Mesendoderm (in vitro differentiated cells): ENCODE measurements at places on chromosomes 6 and 20.

- DNase-seq, result no peak
Observed at GRCh38 chr20:59289994-59290393, 10.4 kb upstream of the EDN3 start.

DNA sequence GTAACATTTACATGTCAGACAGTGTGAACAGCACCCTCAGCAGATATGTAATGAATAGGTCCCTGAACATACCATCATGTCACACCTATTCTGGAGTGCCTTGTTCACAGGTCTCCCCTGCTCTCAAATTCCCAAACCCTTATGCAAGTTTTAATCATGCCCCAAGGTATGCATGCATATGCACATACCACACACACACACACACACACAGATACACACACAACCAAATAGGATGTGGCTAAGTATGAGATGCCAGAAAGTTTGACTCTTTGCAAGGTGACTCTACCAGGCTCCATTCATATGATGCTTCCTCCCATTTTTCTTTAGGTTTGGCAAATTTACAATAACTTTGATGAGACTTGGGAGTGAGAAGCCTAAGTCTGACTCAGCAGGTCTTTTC lies 243.8 kb upstream of the IRAK1BP1 start:
- DNase-seq, result peak; percentile 31

GRCh38 chr20:40953416-40953815 lies 75.2 kb upstream of the TOP1 start:
- DNase-seq, result no peak

GRCh38 chr20:59785986-59786795 lies 147.2 kb downstream of the SYCP2 start:
- DNase-seq, result no peak

- no peak for DNase-seq
Observed at GRCh38 chr6:22451962-22452361, 117.4 kb upstream of the HDGFL1 start.

- DNase-seq, result no peak
Observed at GRCh38 chr6:3794092-3794491, 42.6 kb upstream of the PXDC1 start.

- no peak for DNase-seq
Observed at GRCh38 chr6:3318226-3318625, 59.5 kb downstream of the PSMG4 start.

DNA sequence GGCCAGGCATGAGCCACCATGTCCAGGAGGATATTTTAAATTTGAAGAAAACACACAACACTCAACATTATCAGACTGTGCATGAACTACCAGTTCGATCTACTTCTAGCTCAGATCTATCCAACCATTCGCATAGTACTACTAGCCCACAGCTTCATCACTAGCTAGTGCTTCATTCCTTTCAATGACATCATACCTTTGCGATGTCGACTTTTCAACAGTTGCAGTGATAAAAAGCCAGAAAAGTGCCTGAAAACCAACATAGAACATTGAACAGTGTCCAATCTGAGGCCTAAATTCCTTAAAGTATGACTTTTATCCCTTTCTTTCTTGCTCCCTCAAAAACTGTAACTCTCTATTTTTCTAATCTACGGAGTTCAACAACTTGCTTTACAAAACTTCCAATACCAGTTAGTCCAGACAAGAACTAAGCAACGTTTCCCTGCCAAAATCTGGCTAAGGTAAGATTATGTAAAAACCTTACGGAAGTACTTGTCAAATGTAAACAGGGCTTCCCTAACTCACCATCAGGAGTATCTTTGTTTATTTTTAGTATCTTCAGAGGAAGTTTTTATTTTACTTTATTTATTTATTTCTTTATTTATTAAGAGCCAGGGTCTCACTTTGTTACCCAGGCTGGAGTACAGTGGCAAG lies 434.0 kb upstream of the JARID2 start:
- no peak for DNase-seq

DNA sequence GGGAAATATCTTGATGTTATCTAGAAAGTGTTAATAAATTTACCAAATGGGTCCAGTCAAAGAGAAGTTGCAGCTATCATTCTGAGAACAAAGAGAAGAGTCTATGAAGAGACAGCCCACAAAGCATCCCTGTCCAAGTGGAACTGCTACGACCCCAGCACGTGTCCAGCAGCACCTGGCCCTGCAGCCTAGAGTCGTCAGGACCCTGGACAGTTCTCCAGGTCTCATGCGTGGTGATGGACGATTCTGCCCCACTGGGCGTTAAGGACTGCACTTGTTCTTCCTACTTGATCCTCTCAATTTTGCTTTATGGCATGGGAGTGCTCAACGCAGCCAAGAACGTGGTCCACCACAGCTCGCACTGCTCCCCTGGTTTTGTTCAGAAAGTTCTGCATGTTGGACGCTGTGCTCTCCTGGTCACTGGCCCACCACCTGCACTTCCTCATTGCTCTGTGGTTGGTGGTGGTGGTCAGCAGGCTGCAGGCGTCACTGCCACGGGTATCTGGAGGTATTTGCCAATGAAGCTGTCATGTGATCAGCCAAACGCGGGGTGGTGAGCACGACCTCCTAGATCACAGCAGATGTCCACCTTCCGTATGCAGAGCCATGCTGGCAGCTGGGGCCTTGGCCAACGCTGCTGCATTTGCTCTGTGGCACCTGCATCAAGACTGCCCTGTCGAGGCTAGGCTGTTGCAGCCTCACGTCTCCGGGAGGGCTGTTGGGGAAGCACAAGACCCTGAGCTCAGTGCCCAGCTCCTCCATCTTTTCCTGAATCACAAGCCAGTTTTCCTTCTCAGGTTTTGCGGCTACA lies 356.4 kb downstream of the CDH4 start:
- DNase-seq, result peak; percentile 60

DNA sequence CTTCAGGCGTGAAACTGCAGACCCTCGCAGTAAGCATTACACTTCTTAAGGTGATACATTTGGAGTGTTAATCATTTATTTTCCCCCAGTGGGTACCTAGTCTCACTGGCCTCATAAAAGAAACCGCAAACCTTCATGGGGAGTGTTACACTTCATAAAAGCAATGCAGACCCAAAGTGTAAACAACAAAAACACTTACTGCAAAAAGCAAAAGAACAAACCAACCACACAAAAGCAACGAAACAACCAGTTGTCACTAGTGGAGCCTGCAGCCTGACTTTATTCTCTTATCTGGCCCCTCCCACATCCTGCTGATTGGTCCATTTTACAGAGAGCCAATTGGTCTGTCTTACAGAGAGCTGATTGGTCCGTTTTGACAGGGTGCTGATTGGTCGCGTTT lies 23.8 kb downstream of the LY86 start:
- DNase-seq, result no peak

- no peak for DNase-seq
Observed at GRCh38 chr6:44734886-44735629, 347.6 kb downstream of the CDC5L start.

GRCh38 chr6:15276036-15276985 lies 30.4 kb downstream of the JARID2 start:
- DNase-seq, result no peak

GRCh38 chr6:13479206-13479800 lies 8.1 kb downstream of the GFOD1 start:
- no peak for DNase-seq

DNA sequence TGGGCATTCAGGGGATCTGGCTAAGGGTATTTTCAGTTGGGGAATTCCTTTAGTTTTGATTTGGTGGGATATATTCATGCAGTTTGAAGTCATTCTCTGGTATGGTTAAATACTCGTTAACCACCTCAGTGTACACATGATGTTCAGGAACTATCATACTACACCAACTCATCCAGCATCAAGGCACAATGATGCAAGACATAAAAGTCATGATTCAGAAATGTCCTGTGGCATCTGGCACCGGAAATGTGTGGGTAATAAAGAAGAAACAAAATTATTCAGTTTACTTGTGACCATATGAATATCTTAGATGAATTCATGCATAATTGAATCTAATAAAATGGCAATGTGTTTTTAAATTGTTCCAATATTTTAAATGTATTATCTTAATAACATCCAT lies 129.0 kb upstream of the BMP5 start:
- DNase-seq, result no peak

DNA sequence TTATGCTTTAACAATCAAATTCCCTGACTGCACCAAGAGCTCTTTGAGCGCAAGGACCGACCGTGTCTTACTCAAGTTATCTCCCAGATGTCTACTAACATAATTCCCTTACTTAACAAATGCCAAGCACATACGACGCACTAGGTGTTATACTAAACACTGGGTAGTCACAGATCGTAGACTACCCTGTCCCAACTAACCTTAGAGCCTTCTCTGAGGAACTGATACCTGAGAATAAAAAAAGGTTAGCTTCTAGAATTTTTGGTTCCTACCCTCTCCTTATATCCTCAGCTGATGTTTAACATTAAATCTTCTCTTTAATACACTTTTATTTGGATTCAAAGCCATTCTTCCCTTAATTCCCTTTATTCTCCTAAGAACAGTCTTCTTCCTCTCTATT lies 38.5 kb downstream of the EPB41L2 start:
- no peak for DNase-seq

- DNase-seq, result peak; percentile 11
Observed at GRCh38 chr20:10236540-10237533, 18.2 kb downstream of the SNAP25 start.
